ENCODE measurements at places on chromosomes 13 and 19. TPM values are rescaled to one million over a fixed set of nuclear protein-coding genes. Genes with fewer than 3 reads are reported as not detected.

- DNase-seq = no peak
Observed at GRCh38 chr13:98934243-98934642, 43.6 kb downstream of the DOCK9 start.

DNA sequence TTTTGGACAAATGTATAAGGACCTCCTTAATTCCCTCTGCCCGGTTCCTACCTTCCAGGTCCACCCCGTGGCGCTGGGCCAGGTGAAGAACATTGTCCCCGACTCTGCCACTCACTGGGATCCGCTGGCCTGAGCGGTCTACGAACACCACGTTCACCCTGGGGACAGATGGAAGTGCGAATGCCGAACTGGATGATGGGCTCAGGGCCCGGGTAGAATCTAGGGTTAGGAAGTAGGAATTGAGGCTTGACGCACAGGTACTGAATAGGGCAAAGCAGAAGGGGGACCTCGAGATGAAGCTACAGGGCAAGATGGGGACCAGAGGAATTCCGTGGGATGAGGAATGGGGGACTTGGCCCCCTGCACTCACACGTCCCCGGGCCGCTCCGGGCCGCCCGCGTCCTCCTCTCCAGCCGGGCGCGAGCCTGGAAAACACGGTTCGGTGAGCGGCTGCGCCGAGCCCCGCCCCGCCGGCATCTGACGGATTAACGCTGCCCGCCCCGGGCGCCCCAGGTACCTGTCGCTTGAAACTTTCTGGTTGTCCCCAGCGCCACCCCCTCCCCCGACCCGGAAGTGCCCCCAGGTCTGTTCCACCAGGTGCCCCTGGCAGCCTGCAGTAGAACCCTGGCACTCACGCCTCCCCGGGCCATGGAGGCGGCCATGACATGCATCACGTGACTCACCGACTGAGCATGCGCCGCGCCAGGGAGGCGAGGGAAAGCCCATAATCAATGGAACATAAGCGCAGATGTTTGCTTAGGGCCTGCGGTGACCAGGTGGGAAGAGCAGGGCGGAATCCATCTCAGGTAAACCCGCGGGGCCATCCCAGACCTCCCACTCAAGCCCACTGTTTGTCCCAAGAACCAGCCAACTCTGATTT lies at the start of gene FDX2:
Gene FDX2 (minus strand): TSS at position 681 of the 880 bp plus-strand sequence. CDS start 19 bp downstream, at position 662.
- peak; percentile 65 for DNase-seq

GRCh38 chr19:7637374-7638256 lies 705 bp downstream of the STXBP2 start:
- no peak for DNase-seq

Gene ANKLE1
- 0.51 TPM for total RNA-seq

Gene CEACAM5
- not detected for total RNA-seq

DNA sequence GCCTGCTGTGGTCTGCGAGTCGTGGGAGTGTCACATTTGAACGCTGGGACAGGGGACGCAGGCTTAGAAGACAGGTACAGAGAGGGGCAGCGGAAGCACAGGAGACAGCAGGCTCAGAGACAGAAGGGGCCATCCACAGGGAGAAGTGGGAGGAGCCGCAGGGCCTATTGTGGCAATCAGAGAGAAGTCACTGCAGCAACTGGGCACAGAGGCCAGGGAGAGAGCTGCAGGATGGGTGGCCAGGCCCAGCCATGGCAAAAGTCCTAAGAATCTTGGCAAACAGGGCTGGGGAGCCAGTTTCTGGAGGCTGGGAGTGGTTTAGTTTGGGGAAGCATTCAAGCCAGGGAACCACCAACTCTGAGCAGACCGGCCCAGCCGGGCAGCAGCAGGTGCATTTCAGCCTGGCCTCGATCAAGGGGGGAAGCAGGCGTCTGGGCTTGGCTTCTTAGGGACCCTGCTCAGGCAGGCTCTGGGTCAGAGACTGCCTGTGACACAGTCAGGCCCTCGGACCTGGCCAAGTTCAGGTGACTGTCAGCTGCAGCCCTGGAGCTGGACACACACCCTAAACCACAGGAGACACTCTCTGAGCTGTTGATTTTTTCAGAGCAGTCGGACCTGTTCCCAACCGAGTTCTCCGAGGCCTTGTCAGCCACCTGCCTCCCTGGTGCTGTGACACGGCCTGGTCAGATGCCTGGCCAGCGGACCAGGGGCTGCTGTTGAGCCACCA lies 11.8 kb downstream of the SH3GL1 start:
- peak; percentile 47 for DNase-seq
